ENCODE measurements at places on chromosomes 12 and 14. TPM values are rescaled to one million over a fixed set of nuclear protein-coding genes. Genes with fewer than 3 reads are reported as not detected.
A peak's percentile ranks its signal among the peaks of the same experiment; 100 is the strongest.

Gene RNASE11
- not detected for total RNA-seq

Gene OVCH1
- total RNA-seq: not detected

- no peak within 1 kb of the TSS for H3K27ac ChIP-seq
- DNase-seq: no peak
- peaks cover 5% of the 10 kb centered on the region for H3K4me1 ChIP-seq
Measured at GRCh38 chr12:262817-263216, at the start of gene SLC6A13. TSS of gene SLC6A13 (minus strand) at chr12:262836. CDS start at chr12:260052, 2,784 bp downstream.

GRCh38 chr14:75294649-75295033 lies 16.0 kb downstream of the FOS start:
- peak overlapping the region; percentile 75 for H3K4me3 ChIP-seq
- H3K27ac ChIP-seq: peak overlapping the region; percentile 57
- peaks cover 18% of the 10 kb centered on the region for H3K27me3 ChIP-seq
- no peaks in the 10 kb centered on the region for H3K36me3 ChIP-seq
- H3K4me1 ChIP-seq: peaks cover 23% of the 10 kb centered on the region

DNA sequence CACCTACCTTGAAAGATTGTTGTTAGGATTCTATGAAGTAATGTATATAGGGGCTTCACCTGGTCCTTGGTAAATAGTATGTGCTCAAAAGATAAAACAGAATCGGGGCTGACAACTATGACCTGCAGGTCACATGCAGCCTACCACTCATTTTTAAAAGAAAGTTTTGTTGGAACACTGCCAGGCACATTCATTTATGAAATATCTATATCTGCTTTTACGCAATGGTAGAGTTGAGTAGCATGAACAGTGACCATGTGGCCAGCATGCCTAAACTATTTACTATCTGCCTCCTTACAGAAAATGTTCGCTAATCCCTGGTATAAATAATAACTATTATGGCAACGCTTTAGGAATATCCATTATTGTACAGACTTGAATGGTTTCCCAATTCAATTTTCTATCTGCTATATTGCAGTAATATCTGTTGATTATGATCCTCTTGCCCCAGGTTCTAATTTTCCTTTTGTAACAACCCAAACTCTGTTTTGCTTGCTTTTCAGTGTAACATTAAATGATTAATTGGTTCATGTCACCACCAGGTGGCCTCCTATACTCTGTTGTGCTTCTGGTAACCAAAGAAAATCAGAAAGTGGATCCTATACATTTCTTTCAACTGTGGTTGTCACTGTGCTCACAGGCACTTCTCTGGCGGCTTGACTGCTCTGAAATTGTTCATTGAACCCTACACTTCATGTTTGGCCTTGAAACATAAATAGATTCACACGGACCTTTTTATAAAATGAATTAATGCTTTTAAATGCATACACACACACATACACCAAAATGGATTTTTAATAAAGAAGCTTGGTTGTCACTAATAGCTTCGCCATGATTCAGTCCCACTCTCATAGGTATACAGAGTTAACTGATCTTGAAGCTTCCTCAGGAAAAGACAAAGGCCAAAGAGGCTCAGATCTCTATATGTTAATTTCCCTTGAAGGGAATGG lies 227.7 kb upstream of the NPAS3 start:
- DNase-seq: peak; percentile 25
- H3K36me3 ChIP-seq: no peaks in the 10 kb centered on the region
- no peak overlapping the region for H3K27ac ChIP-seq
- no peak overlapping the region for H3K4me3 ChIP-seq
- H3K27me3 ChIP-seq: peaks cover 7% of the 10 kb centered on the region
- H3K4me1 ChIP-seq: no peaks in the 10 kb centered on the region

DNA sequence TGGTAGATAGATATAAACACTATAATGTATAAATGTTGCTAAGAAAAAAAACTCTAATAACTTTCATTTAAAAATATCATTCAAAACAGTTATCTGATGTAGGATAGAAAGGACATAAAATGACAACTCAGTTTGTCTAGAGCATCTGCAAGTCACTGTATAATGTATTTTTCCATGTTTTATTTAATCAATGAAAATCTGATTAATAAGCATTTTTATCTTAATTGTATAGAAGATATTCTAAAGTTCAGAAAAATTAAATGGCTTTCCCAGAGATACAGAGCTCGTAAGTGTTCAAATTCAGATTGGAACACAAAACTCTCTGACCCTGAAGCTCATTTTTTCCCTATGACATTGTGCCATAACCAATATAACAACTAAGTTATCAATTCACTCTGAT lies 295.9 kb upstream of the DCN start:
- H3K27me3 ChIP-seq: no peaks in the 10 kb centered on the region
- no peak for DNase-seq
- no peaks in the 10 kb centered on the region for H3K4me1 ChIP-seq
- no peak overlapping the region for H3K27ac ChIP-seq
- no peak overlapping the region for H3K4me3 ChIP-seq
- no peaks in the 10 kb centered on the region for H3K36me3 ChIP-seq

DNA sequence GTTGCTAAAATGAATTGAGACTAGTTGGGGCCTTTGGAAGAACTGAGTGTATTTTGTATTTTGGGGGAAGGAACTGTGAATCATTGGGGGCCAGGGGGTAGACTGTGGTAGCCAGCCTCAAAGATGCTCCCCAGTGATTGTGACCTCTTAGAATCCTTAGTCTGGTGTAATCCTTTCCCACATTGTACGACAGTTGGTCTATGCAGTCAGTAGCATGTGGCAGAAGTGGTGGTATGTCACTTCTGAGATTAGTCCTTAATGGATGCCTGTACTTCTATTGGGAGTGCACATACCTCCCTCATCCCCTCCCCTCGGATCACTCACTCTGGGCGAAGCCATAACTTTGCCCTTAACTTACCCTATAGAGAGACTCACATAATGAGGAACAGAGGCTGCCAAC lies 48.0 kb downstream of the USP15 start:
- H3K4me3 ChIP-seq: no peak overlapping the region
- H3K27me3 ChIP-seq: no peaks in the 10 kb centered on the region
- peaks cover 77% of the 10 kb centered on the region for H3K36me3 ChIP-seq
- H3K27ac ChIP-seq: no peak overlapping the region

DNA sequence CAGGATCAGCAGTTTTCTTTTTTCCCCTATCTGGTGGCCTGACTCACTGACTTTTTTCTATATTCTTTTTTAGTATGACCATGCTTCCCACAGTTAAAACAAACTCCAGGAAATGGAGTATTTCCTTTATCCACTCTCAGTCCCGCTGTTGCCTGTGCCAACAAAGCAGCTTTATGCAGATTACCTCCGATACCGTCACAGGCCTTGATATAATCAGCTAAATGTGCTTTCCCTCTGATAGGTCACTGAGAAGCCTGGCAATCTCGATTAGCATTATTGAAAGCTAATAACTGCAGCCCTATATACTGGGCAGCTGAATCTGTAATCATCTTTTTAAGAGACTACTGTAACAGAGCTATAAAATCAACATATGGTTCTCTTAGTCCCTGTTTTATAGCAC lies 243.6 kb downstream of the KIF21A start:
- no peaks in the 10 kb centered on the region for H3K4me1 ChIP-seq
- H3K4me3 ChIP-seq: no peak overlapping the region
- H3K27ac ChIP-seq: no peak overlapping the region
- no peaks in the 10 kb centered on the region for H3K27me3 ChIP-seq

DNA sequence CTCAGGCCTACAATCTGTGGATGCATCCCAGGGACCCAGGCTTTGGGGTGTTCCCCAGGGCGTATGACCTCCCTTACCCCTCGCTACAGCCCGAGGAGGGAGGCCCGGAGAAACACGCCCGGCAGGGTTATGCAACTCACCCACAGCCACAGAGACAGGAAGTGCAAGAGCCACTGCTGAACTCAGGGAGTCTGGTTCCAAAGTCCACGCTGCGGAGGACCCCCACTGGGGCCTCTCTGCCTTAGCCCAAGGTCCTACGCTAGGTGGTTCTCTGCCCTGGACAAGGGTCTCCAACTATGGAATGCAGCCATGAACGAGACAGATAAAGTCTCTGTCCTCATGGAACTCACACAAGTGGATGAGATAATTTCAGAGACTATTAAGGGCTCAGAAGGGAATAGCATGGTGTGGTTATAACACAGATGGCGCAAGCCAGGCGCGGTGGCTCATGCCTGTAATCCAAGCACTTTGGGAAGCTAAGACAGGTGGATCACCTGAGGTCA lies 11.3 kb downstream of the SCARB1 start:
- H3K4me1 ChIP-seq: peaks cover 16% of the 10 kb centered on the region
- no peak overlapping the region for H3K4me3 ChIP-seq
- H3K36me3 ChIP-seq: no peaks in the 10 kb centered on the region
- H3K27me3 ChIP-seq: no peaks in the 10 kb centered on the region
- peak; percentile 10 for DNase-seq

All from activated CD4-positive, alpha-beta T cell treated with anti-CD3 and anti-CD28 coated beads, Interleukin-2, amount 10 ng/mL, durations not matched to agents 7 days and 5 days (primary cell).